Karpas-422 (cell line): ENCODE measurements at places on chromosomes 13 and 19.

DNA sequence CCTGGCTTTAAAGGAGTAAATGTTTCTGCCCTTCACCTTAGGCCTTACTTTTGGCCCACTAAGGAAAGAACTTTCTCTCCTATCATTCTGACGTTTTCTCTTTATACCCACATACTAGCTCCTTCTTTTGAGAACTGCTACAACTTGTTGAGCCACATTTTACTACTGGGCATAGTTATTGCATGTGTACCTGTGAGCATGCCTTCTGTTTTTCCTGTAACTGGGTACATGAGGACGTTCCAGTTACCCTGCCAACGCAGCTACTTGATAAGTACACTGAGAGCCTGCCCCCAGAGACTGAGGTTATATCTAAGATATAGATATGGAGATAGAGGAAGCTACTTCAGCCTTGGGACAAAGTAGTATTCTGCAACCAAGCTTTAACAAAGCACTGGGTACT is 3.5 kb downstream of the CCDC169 start:
- no peaks in the 10 kb centered on the region for H3K4me1 ChIP-seq
- DNase-seq, result no peak
- H3K27me3 ChIP-seq, result no peaks in the 10 kb centered on the region
- H3K4me3 ChIP-seq, result no peak overlapping the region
- H3K36me3 ChIP-seq, result no peaks in the 10 kb centered on the region
- no peak overlapping the region for H3K27ac ChIP-seq

GRCh38 chr19:2633693-2634075 is 68.8 kb downstream of the GNG7 start:
- peaks cover 3% of the 10 kb centered on the region; the same call in 1 of the 2 replicates for H3K27me3 ChIP-seq
- DNase-seq, result no peak
- H3K36me3 ChIP-seq, result no peaks in the 10 kb centered on the region
- no peak overlapping the region for H3K27ac ChIP-seq
- H3K4me3 ChIP-seq, result peak overlapping the region; percentile 46; the same call in 1 of the 2 replicates

DNA sequence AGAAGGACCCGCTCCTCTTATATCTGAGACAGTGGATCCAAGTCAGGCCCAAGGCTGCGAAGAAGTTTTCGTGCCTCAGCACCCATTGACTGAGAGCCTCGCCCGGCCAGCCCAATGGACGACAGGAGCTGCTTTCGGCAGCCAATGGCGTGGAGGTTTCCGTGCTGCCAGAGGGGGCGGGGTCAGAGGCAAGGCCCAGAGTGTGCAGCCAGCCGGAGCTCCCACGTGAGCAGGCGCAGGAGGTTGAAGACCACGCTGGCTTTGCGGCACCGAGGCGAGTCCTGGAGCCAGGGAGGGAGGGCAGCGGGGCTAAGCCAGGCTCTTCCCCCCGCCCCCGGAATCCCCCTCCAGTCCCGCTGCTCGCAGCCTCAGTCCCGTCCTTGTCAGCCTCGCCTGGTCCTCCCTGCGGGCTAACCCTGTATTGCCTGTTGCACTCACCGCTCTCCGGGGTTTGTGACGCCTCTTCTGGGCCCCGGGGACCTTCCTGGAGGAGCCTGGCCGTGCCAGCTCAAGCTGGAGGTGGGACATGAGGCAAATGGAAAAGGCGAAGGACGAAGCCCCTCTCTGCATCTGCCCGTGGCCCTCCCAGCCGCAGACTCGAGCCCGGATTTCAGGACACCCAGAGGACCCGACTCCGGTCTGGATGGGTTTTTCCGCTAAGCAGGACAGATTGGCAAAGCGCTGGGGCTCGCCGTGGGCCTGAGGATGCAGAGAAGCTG is 1.5 kb downstream of the IFNL4 start:
- no peak for DNase-seq
- no peaks in the 10 kb centered on the region for H3K36me3 ChIP-seq
- no peaks in the 10 kb centered on the region for H3K27me3 ChIP-seq
- H3K27ac ChIP-seq, result no peak overlapping the region
- no peaks in the 10 kb centered on the region for H3K4me1 ChIP-seq

DNA sequence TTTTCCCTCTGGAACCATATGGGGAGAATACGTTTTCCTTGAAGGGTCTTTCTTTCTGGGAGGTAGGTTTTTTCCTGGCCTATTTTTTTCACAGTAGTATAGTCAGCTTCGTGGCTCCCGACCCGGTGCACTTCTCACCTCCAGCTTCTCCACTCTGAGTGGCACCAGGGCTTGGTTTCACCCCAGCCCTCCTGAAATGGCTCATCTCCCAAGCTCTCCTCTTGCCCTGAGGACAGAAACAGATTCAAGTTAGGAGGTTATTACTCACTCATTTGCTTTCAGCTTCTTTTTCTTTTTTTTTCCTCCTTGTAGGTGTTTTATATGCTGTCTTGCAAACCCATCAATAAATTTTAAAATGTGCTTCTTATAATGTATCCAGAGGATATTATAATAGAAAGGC is 199.3 kb downstream of the RFC3 start:
- H3K27ac ChIP-seq, result no peak overlapping the region
- H3K4me3 ChIP-seq, result no peak overlapping the region
- DNase-seq, result no peak
- H3K36me3 ChIP-seq, result no peaks in the 10 kb centered on the region
- peaks cover 2% of the 10 kb centered on the region; the same call in 1 of the 2 replicates for H3K4me1 ChIP-seq

GRCh38 chr13:59877933-59878332 is 285.8 kb downstream of the DIAPH3 start:
- H3K4me1 ChIP-seq, result no peaks in the 10 kb centered on the region
- H3K27me3 ChIP-seq, result no peaks in the 10 kb centered on the region
- no peak overlapping the region for H3K4me3 ChIP-seq
- no peaks in the 10 kb centered on the region for H3K36me3 ChIP-seq

GRCh38 chr19:5985098-5985783 is 7.3 kb upstream of the RANBP3 start:
- no peaks in the 10 kb centered on the region for H3K27me3 ChIP-seq
- no peak overlapping the region for H3K27ac ChIP-seq
- H3K4me1 ChIP-seq, result peaks cover 3% of the 10 kb centered on the region; the same call in 1 of the 2 replicates
- H3K4me3 ChIP-seq, result no peak overlapping the region
- H3K36me3 ChIP-seq, result no peaks in the 10 kb centered on the region

DNA sequence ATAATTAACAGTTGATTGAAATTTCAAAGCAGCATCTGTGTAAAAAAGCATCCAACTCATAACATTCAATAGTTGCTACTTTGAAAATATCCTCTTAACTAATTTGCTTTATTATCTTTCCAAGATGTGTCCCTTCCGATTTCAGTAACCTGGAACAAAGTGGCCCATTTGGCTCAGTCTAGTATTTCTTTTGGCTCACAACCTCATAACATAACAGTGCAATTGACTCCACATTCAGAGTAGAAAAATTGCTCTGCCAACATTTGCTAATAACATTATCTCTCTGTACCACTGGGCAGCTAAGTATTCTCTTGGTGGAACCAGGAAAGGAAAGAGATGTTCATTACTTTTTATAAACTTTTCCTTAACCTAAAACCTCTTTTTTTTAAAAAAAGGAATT is 571.1 kb upstream of the ARGLU1 start:
- no peak for DNase-seq
- H3K4me1 ChIP-seq, result no peaks in the 10 kb centered on the region
- H3K4me3 ChIP-seq, result no peak overlapping the region
- no peaks in the 10 kb centered on the region for H3K36me3 ChIP-seq
- H3K27ac ChIP-seq, result no peak overlapping the region

GRCh38 chr19:756236-756635 is 5.3 kb downstream of the MISP start:
- H3K27me3 ChIP-seq, result no peaks in the 10 kb centered on the region
- no peak overlapping the region for H3K4me3 ChIP-seq
- H3K4me1 ChIP-seq, result no peaks in the 10 kb centered on the region
- no peaks in the 10 kb centered on the region for H3K36me3 ChIP-seq
- no peak overlapping the region for H3K27ac ChIP-seq
- peak; percentile 93 for DNase-seq

- no peaks in the 10 kb centered on the region for H3K4me1 ChIP-seq
- no peak overlapping the region for H3K4me3 ChIP-seq
- no peaks in the 10 kb centered on the region for H3K36me3 ChIP-seq
- H3K27me3 ChIP-seq, result no peaks in the 10 kb centered on the region
- H3K27ac ChIP-seq, result no peak overlapping the region
- no peak for DNase-seq
Observed at GRCh38 chr13:53191091-53191490, 162.5 kb downstream of the OLFM4 start.

- H3K4me3 ChIP-seq, result no peak overlapping the region
- no peaks in the 10 kb centered on the region for H3K27me3 ChIP-seq
- no peak for DNase-seq
- H3K36me3 ChIP-seq, result no peaks in the 10 kb centered on the region
- H3K27ac ChIP-seq, result no peak overlapping the region
Observed at GRCh38 chr19:4234862-4235201, 5.5 kb downstream of the EBI3 start.

- H3K4me1 ChIP-seq, result no peaks in the 10 kb centered on the region
- DNase-seq, result no peak
- H3K27ac ChIP-seq, result no peak overlapping the region
- H3K27me3 ChIP-seq, result no peaks in the 10 kb centered on the region
- no peaks in the 10 kb centered on the region for H3K36me3 ChIP-seq
Observed at GRCh38 chr13:59274958-59275727, 888.6 kb downstream of the DIAPH3 start.

DNA sequence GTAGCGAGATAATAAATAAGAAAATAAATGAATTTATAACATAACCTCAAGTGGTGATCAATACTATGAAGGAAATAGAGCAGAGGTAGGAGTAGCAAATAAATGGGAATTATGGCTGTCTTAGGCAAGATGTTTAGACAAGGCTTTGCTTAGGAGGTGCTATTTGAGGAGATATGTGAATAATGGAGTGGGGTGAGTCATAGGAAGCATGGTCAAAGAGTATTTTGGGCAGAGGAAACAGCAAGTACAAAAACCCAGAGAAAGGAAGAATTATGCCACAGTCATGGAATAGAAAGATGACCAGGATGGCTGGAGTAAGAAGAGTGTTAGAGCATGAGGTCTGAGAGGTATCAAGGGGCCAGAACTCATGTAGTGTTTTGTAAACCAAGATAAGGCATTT is 33.6 kb upstream of the LPAR6 start:
- H3K27ac ChIP-seq, result no peak overlapping the region
- no peak for DNase-seq
- no peaks in the 10 kb centered on the region for H3K27me3 ChIP-seq
- H3K36me3 ChIP-seq, result peaks cover 20% of the 10 kb centered on the region; the same call in 1 of the 2 replicates

GRCh38 chr19:16862826-16863415 is 25.9 kb upstream of the F2RL3 start:
- H3K4me1 ChIP-seq, result no peaks in the 10 kb centered on the region
- no peak overlapping the region for H3K27ac ChIP-seq
- H3K36me3 ChIP-seq, result peaks cover 4% of the 10 kb centered on the region; the same call in 1 of the 2 replicates
- DNase-seq, result no peak
- no peak overlapping the region for H3K4me3 ChIP-seq

GRCh38 chr19:18865973-18866799 is 29.8 kb downstream of the CERS1 start:
- no peak overlapping the region for H3K4me3 ChIP-seq
- H3K27me3 ChIP-seq, result no peaks in the 10 kb centered on the region
- H3K36me3 ChIP-seq, result peaks cover 30% of the 10 kb centered on the region
- peak; percentile 91 for DNase-seq
- no peak overlapping the region for H3K27ac ChIP-seq

- no peak overlapping the region for H3K4me3 ChIP-seq
- peaks cover 8% of the 10 kb centered on the region for H3K36me3 ChIP-seq
- H3K4me1 ChIP-seq, result peaks cover 18% of the 10 kb centered on the region
Observed at GRCh38 chr19:55590617-55591016, 8.7 kb downstream of the FIZ1 start.
